ENCODE measurements at places on chromosomes 6 and 20.

- DNase-seq = no peak
These were observed 2.9 kb downstream of the ADISSP start for GRCh38 chr20:3764659-3765058.

GRCh38 chr6:46733341-46733801 is 1.8 kb downstream of the PLA2G7 start:
- DNase-seq = peak; percentile 9

GRCh38 chr20:49989234-49990065 is 6.7 kb downstream of the SNAI1 start:
- peak; percentile 28 for DNase-seq

DNA sequence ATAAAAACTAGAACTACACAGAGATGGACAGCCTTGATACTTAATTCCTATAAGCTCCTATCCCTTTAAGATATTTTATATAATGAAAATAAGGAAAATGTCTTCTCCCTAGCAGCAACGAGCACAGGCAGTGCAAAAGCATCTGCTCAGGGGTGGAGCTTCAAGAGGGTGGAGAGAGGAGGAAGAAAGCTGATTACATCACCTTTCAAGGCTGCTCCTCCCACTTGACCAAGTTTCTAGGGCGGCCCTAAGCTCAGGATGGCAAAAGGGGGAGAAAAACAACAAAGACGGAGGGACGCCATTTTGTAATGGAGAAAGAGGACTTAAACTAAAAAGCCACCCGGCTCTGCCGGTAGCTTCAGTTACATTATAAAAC is 2.2 kb downstream of the PPP1R10 start:
- DNase-seq = peak; percentile 95

GRCh38 chr6:33076406-33076934 is 680 bp downstream of the HLA-DPB1 start:
- no peak for DNase-seq

GRCh38 chr20:1848373-1848772 is 46.8 kb upstream of the SIRPA start:
- DNase-seq = no peak

DNA sequence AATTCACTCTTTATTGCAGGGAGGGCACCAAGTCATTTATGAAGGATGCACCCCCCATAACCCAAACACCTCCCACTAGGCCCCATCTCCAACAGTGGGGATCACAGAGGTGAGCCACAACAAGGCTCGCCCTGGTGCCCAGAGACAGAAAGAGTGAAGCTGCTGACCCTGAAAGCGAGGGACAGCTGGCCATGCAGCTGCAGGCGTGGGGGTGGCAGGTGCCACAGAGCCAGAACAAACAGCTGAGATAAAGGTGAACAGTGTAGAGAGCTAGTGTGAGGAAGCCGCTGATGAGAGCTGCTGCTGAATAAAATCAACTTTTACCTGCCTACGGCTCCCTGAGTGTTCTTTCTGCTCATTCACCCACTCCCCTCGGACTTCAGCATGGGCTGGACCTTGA is 18.8 kb upstream of the RGS17 start:
- DNase-seq = no peak

GRCh38 chr6:5786321-5786968 is 220.3 kb downstream of the NRN1 start:
- DNase-seq = no peak

DNA sequence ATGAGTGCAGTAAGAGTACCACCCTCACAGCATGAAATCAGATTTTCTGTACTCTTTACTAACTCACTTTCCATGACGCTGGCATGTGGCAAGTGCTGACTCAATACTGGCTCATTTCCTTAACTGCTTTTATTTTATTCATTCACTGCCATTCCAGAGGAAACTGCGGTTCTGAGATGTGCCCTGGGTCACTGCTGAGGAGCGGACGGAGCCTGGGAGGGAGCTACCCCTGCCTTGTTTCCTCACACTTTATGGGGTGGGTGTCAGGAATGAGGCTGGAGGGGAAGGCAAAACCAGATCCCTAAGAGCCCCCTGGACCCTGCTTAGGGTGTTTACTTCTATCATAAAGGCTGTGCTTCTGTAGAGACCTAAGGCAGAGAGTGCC is 14.4 kb downstream of the NT5E start:
- no peak for DNase-seq

- DNase-seq = no peak
These were observed 27.6 kb downstream of the BCKDHB start for GRCh38 chr6:80134065-80134464.

Data from retina (tissue), 1 donor.